ENCODE measurements at places on chromosomes 5 and 9. TPM values are rescaled to one million over a fixed set of nuclear protein-coding genes. Genes with fewer than 3 reads are reported as not detected.

GRCh38 chr9:117290856-117291622 lies 123.8 kb downstream of the ASTN2 start:
- no peak for DNase-seq

- DNase-seq, result no peak
Measured at GRCh38 chr5:55518831-55519390, 15.9 kb downstream of the PLPP1 start.

DNA sequence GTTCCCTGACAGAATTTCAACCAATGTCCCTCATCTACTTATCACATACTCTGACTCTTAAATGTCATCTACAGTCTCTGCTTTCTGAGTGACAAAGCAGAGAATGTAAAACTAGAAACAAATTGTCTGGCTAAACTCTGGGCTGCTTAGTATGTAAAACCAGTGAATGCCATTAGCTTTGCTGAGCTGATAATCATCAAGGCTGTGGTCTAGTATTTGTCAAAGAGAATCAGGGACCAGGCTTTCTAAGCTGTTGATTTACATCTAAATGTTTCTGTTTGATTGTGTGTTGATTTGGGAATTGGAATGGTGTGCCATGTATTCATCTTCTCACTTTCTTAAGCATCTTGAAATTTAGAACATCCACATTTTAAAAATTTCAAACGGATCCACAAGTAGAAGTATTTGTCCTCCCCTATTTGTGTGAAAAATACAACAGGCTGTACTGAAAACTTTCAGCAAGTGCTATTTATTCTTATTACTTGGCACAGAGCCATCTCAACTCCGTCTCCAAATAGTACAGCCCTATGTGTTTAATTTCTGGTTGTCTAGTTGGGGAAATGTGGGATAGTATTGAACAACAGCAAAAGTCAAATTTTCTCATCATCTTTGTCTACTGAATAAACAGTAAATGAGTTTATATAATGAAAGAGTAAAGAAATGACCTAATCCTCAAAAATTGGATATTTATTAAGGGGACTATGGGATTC lies 251.5 kb downstream of the KCTD16 start:
- no peak for DNase-seq

GRCh38 chr9:92607773-92608172 lies 62.2 kb downstream of the IPPK start:
- no peak for DNase-seq

GRCh38 chr9:124469011-124469832 lies 19.0 kb downstream of the ADGRD2 start:
- no peak for DNase-seq

The RLN1 gene
- total RNA-seq, result 0.62 TPM

DNA sequence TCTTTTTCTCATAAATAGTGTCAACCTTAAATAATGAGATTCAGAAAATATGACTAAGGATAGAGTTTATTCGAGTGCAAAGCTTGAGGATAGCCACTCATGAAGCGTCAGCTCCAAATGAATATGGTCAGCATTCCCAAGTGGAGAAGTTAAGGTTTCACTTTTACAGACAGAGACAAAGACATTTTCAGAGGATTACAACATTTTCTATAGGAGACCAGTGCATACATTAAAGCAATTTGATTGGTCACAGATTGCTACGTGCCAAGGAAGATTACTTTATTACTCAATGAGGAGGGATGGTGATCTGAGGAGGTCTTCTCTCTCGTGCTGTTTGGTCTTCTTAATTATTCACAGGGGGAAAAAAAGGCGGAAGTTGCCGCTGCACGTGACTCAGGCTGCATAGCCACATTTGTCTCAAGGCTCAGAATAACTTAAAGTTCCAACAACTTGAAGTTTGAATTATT lies 60.1 kb upstream of the SPATA31C2 start:
- DNase-seq, result peak; percentile 47

The TRPM3 gene
- 0.16 TPM for total RNA-seq

The SPAAR gene
- 8.3 TPM for total RNA-seq

The QRFP gene
- total RNA-seq, result not detected

- no peak for DNase-seq
Measured at GRCh38 chr5:50749873-50750272, 83.4 kb downstream of the PARP8 start.

- no peak for DNase-seq
Measured at GRCh38 chr9:6764523-6764922, 6.8 kb downstream of the KDM4C start.

- no peak for DNase-seq
Measured at GRCh38 chr5:154786414-154786813, 31.2 kb downstream of the LARP1 start.

The CHMP5 gene
- total RNA-seq, result 45.8 TPM

The TRIP13 gene
- total RNA-seq, result 0.48 TPM

The ARID3C gene
- not detected for total RNA-seq

- DNase-seq, result no peak
Measured at GRCh38 chr5:143541943-143542797, 138.7 kb upstream of the NR3C1 start.

- DNase-seq, result no peak
Measured at GRCh38 chr5:166553778-166554177, 1737.7 kb upstream of the WWC1 start.

DNA sequence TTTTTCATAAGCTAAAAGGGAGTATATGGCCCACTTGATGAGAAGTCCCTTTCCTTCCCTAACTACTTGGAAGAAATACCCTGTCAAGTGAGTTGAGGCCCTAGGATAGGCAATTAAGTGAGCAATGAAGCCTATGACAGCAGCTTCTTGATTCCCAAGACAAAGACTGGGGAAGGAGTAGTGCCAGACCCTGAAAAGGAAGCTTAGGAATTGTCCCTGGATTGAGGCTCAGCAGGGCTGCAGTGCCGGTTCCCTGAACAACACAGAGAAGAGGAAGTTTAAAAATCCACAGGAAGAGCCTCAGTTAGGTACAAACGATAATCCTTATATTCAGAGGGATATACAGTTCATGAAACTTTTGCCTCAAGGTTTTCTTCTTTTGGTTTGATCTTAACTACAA lies 61.8 kb upstream of the RAD23B start:
- no peak for DNase-seq

- DNase-seq, result no peak
Measured at GRCh38 chr9:113370806-113371325, 5.9 kb downstream of the HDHD3 start.

Measured in Right ventricle myocardium superior (tissue), 1 donor.